Panc1 (cell line): ENCODE measurements at places on chromosomes 16 and 17. TPM values are rescaled to one million over a fixed set of nuclear protein-coding genes. Genes with fewer than 3 reads are reported as not detected.

DNA sequence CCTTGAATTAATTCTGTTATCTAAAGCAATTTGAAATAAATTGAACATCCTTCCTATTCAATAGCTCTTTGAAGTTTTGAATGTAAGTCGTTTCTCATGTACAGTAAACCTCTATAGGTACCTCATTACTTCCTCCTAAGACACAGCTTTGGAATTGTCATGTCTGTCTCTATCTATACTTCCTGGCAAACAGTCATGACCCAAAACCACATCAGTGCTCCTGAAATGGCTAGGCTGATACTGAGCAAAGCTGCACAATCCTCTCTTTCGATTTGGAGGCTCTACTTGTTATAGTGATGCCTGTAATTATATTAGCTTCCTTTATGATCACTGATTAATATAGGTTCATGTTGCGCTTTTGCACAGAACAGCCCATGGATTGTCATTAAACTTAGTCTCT is 110.1 kb downstream of the ADAMTS18 start:
- DNase-seq, result no peak

DNA sequence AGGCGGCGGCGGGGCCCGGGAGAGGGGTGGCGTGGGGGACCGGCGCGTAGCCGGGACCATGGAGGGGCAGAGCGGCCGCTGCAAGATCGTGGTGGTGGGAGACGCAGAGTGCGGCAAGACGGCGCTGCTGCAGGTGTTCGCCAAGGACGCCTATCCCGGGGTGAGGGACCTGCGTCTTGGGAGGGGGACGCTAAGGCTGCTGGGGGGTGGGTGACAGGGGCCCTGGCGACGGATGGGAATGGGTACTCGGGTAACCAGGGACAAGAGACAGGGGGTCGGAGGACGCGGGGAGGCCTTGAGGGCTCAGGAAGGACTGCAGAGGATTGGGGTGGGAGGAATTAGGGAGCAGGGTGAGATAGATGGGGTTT is 243 bp downstream of the RND2 start:
- no peak for DNase-seq

DNA sequence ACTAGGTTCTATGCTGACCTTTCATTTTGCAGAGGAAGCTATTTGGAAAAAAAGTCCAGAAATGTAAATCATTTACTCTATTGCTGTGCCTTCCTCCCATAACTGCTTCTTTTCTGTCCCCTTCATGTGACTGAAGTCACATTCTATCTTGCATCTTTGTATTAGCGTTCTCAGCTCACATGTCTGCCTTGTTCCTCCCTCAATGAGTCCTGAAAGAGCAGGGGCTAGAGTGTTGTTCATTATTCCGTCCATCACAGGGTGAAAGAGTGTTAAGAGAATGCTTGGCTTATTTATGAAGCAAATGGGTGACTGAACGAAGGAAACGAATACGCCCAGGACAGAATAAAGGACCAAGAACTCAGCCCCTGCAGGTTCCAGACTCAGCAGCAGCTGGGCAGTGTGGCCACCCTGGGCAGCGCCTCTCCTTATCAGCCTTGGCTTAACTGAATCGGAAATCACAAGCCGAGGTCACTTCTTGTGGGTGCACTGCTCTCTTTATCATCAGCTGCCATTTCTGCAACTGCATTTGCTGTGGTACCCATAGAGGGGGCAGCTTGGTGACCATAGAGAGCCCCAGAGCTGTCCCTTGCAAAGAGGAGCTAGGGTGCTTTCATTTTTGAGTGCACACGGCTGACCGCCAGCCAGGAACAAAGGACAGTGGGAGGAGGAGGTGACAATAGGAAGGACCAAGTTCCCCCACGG is 1.8 kb upstream of the PIK3R6 start:
- DNase-seq, result no peak

DNA sequence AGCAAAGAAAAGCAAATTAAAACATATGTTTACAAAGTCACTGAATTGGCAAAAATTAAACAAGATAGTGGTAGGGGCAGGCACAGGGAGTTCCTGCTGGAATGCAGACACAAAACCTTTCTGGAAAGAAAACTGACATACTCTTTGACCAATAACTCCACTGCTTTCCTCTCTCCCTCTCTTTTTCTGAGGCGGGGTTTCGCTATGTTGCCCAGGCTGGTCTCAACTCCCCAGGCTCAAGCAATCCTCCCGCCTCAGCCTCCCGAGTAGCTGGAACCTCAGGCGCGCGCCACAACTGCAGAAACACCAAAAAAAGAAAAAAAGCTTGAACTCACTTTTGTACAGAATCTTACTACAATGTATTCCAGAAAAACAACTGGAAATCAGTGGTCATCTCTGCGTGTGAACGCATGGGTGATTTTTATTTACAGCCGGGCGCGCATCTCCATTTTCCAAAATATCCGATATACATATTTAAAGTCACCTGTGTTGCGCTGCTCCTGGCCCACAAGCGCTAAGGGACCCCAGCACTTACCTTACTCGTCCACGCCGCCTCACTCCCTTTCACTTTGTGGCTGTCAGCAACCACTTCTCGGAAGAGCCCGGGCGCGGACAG is 480 bp downstream of the TXNL4B start:
- no peak for DNase-seq

DNA sequence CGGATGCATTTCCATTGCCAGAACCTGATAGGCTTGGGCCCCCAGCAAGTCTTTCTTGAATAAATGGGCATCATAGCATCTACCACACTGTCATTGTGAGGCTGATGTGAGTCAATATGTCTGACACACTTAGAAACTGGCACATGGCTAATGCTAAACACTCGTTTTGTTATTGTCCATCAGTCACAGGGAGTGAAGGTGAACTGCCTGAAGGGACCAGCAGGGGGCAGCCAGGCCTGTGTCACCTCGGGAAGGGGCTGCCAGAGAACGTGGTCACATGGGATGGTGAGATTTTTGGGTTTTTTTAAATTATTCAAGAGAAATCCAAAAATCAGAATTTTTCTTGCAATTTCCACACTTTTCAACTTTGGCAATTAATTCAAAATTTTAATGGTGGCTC is 831 bp upstream of the RCVRN start:
- DNase-seq, result no peak

Gene TPSD1
- 0.26 TPM for total RNA-seq

GRCh38 chr17:56130026-56130425 is 23.2 kb upstream of the ANKFN1 start:
- no peak for DNase-seq

Gene NPIPB5
- 145 TPM for total RNA-seq

- DNase-seq, result no peak
Measured at GRCh38 chr16:69013991-69014390, 91.5 kb upstream of the HAS3 start.

DNA sequence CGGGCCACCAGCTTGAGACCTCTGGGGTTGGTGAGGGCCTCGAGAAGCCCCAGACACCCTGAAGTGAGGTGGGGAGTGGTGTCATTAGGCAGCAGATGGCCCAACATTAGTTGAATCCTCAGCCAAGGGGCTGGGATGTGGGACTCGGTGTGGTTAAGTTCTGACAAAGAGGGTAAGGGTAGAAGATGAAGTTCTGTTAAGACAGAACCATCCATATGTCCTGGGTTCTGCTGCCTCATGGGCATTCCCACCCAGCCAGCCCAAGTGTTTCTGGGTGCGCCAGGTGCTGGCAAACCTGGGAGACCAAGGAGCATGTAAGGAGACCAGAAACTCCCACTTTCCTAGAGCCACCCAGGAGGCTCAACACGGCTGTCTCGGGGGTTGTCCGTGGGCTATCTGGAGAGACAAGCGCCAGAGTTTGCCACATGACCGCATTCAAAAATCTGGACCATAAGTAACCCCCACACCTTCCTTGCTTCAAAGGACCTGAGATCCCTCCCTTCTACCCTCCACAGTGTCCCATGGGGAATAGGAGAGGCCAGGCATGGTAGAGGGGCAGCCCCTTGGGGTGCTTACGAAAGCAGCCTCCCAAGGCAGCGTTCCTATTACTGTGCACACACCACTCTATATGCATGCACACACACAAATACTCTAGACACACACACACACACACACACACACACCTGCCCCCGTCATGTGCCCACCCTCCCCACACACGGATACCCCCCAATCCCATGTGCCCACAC is 128.7 kb downstream of the C16orf78 start:
- DNase-seq, result no peak

Gene PYY
- total RNA-seq, result not detected

Gene SBK1
- 2.4 TPM for total RNA-seq

GRCh38 chr16:48503779-48504178 is 106.2 kb downstream of the N4BP1 start:
- no peak for DNase-seq
